ENCODE measurements at places on chromosomes 6 and 20. TPM values are rescaled to one million over a fixed set of nuclear protein-coding genes. Genes with fewer than 3 reads are reported as not detected.

- no peak for DNase-seq
These were observed 62.9 kb downstream of the ESR1 start for GRCh38 chr6:151870375-151870774.

- DNase-seq: no peak
These were observed 78.5 kb upstream of the AHI1 start for GRCh38 chr6:135576055-135576454.

GRCh38 chr6:9647071-9647445, 767.8 kb downstream of the TFAP2A start:
- DNase-seq: no peak

The PRICKLE4 gene
- total RNA-seq: 20.7 TPM

DNA sequence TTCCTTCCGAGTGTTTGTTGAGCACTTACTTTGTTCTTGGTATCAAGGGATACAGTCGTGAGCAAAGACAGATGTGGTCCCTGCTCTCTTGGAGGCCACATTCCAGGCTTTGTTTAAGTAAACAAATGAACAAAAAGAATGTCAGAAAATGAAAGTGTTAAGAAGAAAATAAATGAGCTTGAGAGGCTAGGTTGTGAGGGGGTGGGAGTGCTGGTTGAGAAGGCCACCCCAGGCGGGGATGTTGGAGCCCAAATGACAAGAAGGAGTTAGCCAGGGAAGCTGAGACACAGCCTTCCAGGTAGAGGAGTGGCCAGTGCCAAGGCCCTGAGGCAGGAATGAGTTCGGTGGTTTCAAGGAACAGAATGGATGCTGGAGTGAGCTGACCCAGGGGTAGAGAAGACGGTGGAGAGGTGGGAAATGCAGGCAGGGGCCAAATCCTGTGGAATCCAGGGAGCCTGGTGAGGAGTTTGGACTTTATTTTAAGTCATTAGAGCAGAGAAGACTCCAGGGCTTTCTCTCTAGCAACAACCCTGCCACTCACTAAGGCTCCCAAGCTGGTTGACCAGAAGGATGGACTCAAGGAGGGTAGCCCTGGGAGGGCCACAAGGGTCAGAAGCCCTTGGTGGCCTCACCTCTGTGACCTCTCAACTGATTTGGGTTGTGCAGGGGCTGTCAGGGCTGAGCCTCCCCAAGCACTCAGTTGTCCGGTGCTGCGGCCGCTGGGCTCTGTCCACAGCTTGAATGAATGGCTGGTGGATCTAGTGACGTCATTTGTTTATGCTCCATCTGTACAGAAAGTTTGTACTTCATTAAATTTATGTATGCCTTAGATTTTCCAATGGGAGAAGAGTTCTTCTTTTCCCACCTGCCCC, 66.0 kb upstream of the STX16 start:
- no peak for DNase-seq

DNA sequence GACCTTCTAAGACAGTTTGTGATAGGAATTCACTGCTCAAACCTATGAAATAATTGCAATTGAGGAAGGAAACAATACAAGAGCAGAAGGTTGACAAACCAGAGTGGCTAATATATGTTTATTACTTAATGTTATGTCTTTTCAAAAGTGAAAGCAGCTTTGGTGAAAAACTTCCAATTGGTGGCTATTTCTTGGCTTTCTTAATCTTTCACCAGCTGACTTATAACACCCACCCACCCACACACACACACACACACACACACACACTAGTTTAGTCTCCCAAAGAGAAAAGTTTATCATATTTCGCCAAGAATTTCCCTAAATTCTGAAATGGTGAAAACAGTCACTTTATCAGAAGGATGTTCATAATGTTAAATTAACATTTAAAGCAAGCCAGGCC, 583.5 kb downstream of the EYS start:
- no peak for DNase-seq

DNA sequence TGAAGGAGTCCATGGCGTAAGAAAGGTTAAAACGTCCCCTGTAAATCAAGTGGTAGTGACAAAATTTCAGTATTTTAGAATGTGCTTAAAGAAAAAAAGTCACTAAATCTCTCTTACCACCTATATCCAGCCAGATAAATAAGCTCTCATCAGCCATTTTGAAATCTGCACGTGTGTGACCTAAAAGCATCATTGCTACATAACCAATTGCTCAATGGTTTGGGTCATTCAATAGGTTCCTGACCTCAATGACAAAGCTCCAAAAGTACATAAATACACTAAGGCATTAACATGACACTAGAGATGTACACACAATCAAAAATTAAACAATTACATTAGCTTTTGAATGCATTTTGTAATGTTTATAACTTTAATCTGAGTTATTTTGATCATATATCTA, 272.4 kb downstream of the GMDS start:
- DNase-seq: no peak

DNA sequence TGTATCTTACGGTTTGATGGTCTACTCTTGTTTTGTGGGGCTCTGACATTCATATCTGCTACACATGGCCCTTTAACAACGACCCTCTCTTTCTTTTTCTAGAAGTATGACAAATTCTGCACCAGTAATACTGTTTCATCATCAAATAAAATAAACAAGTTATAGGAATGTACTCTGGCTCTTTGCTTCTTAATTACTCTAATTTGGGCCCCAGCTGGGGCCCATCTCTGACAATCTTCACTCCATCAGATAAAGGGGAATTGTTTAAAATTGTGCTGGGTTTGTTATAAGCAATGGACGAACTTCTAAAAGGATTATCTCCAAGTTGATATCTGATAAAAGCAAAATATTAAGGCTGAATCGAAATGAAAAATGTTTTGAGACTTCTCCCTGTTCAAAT, 343.6 kb upstream of the JAG1 start:
- no peak for DNase-seq

GRCh38 chr6:25883991-25884390, 9.9 kb upstream of the SLC17A3 start:
- no peak for DNase-seq

The MUC21 gene
- 0.10 TPM for total RNA-seq

The HCRTR2 gene
- not detected for total RNA-seq

The GPR63 gene
- 1.5 TPM for total RNA-seq

GRCh38 chr6:89217299-89217910, at the start of gene GABRR1:
Gene GABRR1, minus strand, starts transcription at chr6:89217358. Its CDS starts 36 bp downstream, at chr6:89217322.
- DNase-seq: no peak

The WTAP gene
- 95.4 TPM for total RNA-seq

The THEMIS gene
- total RNA-seq: not detected

DNA sequence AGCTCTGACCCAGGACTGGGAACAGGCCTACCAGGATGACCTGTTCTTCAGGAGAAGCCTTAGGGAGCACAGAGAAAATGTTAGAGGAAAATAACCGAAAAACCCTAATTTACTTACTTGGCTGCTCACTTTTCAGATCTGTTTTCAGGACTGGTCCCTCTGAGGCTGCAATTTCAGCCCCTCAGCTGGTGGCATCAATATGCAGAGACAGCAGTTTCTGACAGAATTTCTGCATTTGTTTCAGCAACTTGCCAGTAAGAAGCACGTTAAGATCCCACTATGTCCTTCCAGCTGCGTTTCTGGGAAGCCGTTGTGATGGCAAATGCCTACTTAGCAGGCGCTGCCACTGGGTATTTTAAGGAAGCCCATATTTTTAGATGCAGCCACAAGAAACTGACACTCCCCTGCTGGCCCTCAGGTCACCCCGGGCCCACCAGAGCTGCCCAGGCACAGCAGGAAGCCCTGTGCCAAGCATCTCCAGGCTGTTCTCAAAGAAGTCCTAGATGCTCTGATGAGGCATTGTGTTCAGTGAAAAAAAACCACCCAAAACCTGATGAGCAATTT, 7.5 kb downstream of the YTHDF1 start:
- DNase-seq: no peak

The MEI4 gene
- total RNA-seq: 0.38 TPM

The RIPOR3 gene
- 11.2 TPM for total RNA-seq

The NFYA gene
- 39.7 TPM for total RNA-seq

DNA sequence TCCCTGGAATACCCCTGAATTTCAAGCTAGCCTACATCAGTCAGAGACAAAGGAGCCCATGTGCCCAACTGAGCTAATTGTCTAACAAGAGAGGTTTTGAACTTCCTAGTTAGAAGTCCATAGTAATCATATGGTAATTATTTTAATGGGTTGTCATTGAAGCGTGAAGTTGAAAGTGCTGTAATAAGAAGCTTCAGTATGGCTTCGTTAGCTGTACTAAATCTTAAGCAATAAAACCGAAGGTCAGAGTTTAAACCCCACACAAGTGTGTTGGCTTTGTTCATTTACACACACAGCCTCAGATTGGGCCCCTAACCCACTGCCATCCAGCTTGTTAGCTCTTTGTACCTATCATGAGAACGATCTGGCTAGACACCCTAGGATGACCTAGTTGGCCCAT, 195.6 kb upstream of the RIN2 start:
- DNase-seq: no peak

DNA sequence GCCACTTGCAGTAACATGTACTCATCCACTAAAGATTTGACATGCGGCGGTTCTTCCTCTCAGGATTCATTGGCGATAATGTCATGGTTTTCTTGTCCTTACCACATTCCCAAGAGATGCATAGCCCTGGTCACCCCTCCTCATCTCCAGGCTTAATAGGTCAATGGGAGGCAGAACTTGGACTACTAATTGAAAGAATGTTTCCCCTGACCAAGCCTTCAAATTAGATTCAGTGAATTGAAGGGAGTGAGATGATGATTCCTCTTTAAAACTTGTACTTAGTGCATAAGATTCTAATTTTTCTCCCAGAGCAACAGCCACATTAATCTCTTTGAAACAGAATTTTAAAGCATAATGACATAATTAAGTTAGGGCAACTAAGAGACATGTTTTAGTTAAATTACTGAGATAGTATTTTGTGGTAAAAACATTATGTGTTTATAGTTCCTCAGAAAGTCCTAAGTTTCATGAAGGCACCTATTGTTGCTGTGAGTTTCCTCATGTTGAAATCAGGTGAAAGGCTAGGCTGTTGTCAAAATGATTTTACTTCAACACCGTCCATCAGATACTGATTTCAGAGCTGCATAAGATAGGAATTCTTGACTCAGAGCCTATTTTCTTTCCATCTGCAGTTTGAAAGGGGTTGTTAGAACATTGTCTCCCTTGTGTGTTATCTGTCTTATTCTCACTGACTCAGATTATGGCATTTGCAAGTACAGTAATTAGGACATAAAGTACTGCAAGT, 48.5 kb downstream of the STK4 start:
- no peak for DNase-seq

DNA sequence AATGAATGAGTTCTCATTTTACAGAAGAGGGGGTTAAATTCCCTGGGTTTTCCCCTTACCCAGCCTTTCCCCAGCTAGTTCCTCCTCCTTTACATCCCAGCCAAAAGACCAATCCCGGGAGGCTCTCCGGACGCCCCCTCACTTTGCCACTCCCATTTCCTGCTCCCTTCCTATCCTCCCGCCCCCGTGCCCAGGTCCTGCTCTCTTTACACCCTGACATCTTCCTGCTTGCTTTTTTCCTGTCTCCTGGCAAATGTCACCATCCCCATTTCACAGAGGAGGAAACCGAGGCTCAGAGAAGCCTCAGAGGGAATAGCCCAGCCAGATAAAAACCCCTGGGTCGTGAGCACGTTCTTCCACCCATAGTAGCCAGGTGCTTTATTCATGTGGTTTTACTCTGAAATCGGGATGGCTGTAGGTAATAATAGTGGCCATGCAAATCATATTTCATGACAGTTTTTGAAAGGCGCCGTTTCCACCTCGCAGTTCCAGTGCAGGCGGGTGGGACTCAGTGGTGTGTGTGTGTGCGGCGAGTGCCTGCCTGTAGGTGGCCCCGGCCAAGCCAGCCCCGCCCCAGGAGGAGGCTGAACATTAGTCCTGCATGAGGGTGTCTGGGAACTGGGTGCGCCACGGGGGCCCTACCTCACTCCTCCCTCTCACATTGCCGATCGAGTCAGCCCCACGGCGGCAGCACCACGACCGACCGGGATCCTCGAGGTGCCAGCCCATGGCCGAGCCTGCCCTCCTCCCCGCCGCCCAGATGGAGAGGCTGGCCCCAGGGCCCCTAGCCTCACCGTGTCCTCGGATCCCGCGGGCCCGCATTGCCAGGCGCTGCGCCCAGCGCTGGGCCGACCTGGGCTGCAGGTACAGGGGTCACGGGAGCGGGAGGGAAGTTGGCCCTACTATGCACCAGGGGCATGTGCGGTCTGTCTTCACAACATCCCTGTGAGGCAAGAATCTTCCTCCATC, at the start of gene ARHGAP40:
Gene ARHGAP40 (plus strand): TSS at position 594 of the 969 bp plus-strand sequence.
- peak; percentile 30 for DNase-seq

- DNase-seq: no peak
These were observed 146.6 kb downstream of the RNASET2 start for GRCh38 chr6:166809721-166810120.

- no peak for DNase-seq
These were observed 179.8 kb upstream of the NOX3 start for GRCh38 chr6:155635416-155635815.

- no peak for DNase-seq
These were observed 472.1 kb upstream of the RNF217 start for GRCh38 chr6:124490122-124490521.

DNA sequence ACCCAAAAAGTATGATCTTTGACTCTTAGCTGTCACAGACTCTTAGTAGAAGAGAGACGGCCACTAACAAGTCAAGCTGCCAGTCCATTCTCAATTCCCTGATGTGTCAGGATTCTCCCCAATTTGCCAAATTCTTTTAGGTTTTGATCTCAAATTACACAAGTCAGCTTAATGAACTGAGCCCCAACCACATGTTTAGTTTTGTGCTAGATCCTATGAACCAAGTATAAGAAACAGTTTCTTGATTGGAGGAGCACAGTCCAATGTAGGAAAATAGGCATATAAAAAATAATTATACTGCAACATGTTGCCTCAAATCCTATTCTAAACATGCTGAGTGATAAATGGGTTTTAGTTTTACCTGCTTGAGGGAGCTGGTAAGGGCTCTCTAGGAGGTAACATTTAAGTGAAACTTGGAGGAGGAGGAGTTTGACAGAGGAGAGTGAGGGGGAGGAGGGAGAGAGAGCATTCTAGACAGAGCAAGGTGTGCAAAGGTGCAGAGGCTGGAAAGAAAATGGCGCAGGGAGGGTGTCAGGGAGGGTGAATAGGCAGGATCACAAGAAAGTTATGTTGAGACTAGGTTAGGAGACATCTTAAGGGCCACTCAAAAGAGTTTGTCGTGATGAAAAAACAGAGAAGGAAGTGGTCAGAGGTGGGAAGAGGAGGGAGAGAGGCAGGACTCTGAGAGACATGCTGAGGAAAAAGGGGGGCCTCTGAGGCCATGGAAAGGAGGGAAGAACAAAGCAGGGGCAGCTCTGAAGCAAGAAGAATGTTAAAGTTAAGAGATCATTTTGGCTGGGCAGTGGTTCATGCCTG, 22.8 kb upstream of the FAM83C start:
- DNase-seq: no peak

GRCh38 chr20:60817891-60818290, 434.2 kb upstream of the CDH4 start:
- no peak for DNase-seq

DNA sequence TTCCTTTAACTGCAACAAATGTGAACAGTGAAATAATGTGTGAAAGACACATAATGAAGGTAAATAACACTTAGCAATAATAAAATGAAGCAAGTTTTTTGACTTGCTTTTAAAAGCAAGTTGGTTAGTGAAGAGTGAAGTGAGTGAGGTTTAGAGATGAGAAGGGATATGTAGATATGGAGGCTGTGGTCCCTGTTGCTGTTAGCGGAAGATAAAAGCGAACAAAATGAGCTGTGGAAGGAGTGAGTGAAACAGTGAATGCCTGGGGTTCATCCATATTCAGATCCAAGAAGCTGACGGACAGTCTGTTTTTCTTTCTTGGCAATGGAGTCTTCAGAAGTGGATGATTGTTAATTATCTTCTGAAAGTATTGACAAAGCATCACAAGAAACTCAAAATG, 23.5 kb downstream of the ZBTB9 start:
- no peak for DNase-seq

The BACH2 gene
- total RNA-seq: 3.9 TPM

GRCh38 chr6:24252280-24252679, 105.6 kb downstream of the DCDC2 start:
- DNase-seq: no peak

All from endothelial cell (in vitro differentiated cells).